NCI-H446 (cell line): ENCODE measurements at places on chromosomes 13 and 19.

- DNase-seq, result no peak
These were observed 110.9 kb downstream of the SACS start for GRCh38 chr13:23322353-23323336.

GRCh38 chr19:46469541-46470185 is 1.7 kb downstream of the PNMA8A start:
- no peak for DNase-seq

DNA sequence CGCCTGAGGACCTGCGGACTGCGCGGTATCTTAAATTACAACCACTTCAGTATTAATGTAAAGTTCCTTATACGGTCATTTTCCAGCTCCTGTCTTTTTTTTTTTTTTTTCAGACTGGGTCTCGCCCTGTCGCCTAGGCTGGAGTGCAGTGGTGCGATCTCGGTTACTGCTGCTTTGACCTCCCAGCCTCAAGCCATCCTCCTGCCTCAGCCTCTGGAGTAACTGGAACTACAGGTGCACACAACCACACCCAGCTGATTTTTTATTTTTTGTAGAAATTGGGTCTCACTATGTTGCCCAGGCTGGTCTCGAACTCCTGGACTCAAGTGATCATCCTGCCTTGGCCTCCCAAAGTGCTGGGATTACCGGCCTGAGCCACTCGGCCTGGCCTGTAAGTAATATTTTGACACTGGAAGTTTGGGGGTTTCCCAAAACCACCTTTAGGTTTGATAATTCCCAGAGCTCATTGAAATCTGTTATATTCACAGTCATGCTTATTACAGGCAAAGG is 406 bp upstream of the EID2B start:
- no peak for DNase-seq

DNA sequence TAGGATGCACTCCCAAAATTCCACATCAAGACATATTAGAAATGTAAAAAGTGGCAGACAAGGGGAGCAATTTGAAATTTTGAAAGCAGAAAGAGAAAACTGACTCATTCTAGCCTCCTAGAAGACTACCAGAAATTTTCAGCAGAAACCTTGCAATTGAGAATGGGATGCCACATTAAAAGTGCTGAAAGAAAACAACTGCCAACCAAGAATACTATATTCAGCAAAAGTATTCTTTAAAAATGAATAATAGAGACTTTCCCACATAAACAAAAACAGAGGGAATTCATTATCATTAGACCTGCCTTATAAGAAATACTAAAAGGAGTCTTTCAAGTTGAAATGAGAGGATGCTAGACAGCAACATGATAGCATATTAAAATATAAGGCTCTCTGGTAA is 78.3 kb upstream of the HTR2A start:
- no peak for DNase-seq

- peak; percentile 83 for DNase-seq
These were observed 279.8 kb downstream of the DNAJC15 start for GRCh38 chr13:43303033-43303729.

GRCh38 chr19:15372891-15373301 is 6.7 kb downstream of the AKAP8 start:
- DNase-seq, result no peak

DNA sequence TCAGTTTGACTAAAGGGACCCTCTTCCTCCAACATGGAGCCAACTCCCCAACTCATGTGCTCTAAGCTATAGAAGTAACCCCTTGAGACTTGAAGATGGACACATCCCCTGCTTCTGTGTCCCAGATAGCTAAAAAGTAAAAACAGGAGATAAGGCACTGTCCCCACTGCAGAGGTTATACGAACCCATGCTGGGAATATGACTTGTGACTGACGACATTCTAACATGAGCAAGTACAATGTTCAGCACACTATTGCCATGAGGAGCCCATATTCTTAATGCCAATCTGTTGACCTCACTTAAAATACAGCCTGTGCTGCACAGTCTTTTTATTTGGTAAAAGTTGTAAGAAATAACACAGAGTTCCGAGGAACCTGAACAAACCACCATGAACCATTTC is 71.4 kb downstream of the ABCC4 start:
- DNase-seq, result no peak

GRCh38 chr13:108993346-108993745 is 363.9 kb downstream of the MYO16 start:
- DNase-seq, result no peak

GRCh38 chr13:73822668-73823592 is 311.3 kb downstream of the KLF12 start:
- DNase-seq, result no peak

DNA sequence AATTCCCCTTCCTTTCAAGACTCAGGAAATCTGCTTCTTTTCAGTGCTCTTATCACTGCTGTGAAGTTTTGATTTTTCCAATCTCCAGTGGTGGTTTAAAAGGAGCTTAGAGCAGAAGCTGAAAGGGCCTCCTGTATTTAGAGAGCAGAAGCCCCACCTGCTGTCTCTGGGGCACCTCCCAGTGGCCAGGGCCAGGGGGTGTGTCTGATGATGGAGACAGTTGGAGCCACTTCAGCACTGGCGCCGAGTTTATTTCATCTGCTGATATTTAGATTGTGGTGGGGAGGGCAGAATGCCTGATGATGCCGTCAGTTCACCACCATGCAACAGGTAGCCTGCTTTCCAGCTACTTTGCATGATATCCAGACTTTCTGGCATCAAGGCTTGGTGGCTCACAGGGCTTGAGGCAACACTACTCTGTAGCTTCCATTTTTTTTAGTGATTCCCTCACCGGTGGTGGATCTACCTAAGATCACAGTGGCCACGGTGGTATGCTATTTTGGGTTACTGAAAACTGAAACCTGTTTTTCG is 371.9 kb downstream of the KCNRG start:
- peak; percentile 78 for DNase-seq

DNA sequence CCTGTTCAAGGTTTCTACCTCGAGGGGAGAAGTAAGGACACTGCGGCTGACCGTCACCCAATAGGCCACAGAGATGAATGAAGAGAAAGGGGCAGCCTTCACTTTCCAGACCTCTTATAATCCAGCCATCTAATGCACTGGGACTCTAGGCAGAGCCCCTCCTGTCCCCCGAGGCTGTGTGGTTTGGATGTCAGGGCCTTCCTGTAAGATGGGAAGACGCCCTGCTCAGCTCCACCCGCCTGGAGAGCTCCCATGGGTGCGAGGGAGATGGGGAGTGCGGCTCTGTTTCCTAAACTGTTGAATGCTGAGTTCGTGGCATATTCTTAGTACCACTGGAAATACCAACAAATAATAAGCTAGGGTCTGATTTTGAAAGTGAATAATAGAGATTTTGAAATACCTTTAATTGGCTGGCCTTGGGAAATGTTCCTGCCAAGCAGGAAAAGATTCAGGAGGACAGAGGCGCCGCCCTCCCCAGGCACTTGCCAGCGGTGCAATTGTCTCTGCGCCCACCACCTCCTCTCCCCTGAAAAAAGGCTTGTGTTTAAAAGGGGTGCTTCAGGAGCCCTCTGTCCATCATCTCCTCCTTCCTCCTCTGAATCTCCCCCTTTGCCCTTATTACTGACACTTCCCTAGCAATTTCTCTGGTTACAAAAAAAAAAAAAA is 85.4 kb upstream of the GPR183 start:
- no peak for DNase-seq

GRCh38 chr13:70311191-70311590 is 202.9 kb upstream of the KLHL1 start:
- no peak for DNase-seq

- no peak for DNase-seq
These were observed 72.2 kb downstream of the RASA3 start for GRCh38 chr13:114059946-114060860.

DNA sequence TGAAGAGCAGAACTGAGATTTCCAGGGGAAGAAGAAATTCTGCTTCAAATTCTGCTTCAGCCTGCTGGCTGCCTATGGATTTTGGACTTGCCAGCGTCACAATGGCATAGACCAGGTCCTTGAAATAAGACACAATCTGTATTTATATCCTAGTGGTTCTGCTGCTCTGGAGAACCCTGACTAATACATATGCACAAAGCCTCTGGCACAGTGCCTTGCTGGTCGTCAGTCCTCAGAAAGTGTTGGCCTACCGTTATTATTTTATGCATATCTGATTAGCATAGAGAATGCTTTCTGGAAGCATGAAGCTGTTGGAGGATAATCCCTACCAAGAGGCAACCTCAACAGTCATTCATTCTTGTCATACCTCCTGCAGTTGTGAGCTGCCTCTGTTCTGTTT is 213.7 kb downstream of the B3GLCT start:
- DNase-seq, result no peak

- no peak for DNase-seq
These were observed 9.1 kb upstream of the PNMA8A start for GRCh38 chr19:46480415-46480814.
